ENCODE measurements at places on chromosomes 4 and X.

DNA sequence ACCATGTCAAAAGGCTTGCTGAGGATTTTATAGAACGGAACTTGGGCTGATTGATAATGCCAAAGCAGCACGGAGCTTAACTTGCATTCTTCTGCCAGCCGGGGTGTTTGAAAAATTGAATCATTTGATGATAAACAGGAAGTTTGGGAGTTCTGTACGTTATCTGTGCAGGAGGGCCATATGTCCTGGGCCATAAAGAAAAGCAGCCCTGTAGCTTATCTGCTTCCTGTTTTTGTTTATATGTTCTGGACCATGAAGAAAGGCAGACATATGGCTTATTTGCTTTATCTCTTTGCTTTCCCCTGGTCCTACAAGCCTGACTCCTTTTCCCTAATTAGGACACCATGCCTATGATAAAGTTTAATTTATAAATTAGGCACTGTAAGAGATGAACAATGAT lies 62.4 kb downstream of the HOPX start:
- no peak for DNase-seq

GRCh38 chrX:16431266-16431665 lies 218.7 kb upstream of the S100G start:
- DNase-seq, result no peak

DNA sequence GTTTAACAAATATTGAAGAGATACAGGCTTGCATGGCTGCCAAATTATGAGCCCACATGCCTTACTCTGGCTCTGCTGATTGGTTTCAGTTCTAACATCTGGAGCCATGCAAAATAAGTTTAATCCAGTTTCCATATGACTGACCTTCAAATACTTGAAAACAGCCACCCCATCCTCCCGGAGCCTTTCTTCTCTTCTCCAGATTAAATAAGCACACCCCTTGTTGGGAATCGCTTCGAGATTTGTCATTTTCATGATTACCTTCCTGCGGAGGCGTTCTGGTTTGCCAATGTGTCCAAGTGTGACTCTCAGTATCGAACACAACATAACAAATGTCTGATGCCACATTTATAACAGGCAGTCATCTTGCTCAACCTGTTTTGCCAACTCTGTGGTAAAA lies 101.6 kb upstream of the JADE1 start:
- DNase-seq, result no peak

DNA sequence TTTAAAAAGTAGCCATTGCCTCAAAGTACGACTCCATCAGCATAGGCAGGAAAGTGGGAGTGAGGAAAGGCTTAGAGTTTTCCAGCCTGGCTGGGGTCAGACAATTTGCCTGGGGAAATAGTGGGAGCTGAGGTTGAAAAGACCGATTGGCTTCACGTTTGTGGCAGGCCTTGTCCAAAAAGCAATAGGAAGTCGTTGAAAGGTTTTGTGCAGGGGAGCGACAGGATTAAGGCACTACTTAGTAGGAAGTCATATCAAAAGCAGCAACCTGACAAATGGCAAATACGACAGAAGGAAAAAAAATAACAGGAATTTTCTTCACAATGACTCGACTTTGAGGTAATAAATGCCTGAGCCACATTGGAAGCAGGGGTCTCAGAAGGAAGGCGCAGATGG lies 691 bp upstream of the EREG start:
- no peak for DNase-seq

GRCh38 chr4:141107927-141108326 lies 25.3 kb downstream of the RNF150 start:
- DNase-seq, result no peak

DNA sequence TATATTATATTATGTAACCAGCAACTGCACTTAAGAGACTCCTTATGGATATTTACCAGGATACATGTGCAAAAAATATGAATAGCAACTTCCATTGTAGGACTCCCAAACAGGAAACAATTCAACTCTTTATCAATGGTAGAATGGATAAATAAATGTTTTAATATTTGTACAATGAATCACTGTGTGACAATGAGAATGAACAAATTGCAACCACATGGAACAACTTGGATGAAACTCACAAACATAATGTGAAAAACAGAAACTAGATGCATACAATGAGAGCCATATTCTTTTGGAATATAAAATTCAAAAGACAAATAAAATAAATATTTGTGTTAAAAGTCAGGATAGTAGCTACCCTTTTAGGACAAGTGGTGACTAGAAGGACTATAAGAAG lies 1015.7 kb downstream of the TECRL start:
- no peak for DNase-seq

DNA sequence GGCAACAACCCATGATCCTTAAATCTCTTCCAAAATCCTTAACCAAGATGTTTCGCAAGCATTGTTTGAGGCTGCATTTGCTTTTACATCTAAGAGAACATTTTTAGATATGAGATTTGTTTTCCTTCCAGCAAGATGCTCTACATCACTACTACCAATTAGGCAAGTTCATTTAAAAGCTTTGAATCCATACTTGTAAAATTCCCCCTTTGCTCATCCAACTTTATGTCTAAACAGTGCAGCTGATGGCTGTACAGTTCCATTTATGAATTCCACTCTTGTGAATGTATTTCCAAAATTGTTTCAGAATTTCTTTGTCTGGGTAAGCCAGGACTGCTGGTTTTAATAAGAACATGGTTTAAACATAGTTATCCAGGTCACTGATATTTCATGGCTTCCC lies 31.5 kb downstream of the RAI2 start:
- DNase-seq, result no peak

- DNase-seq, result no peak
These were observed 51.1 kb downstream of the WDFY3 start for GRCh38 chr4:84915396-84915780.

GRCh38 chrX:56728752-56729151 lies 291 bp upstream of the NBDY start:
- no peak for DNase-seq

DNA sequence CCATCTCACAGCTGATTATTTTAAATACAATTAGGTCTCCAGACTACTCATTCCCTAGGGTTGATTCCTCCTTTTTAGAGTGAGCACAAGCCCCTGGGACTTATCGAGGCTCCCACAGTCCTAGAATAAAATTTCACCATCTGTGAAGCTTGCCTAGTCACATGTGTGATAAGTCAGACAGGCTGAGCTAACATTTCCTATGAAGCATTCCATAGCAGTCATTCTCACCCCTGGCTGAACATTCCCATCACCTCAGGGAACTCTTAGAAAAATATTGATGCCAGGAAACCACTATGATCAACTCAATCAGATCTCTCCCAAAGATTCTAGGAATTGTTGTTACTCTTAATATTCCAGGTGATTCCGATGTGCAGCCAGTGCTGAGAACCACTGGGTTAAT lies 37.7 kb downstream of the ARHGEF9 start:
- DNase-seq, result no peak

- DNase-seq, result no peak
These were observed 24.9 kb upstream of the MTM1 start for GRCh38 chrX:150543230-150544155.

- no peak for DNase-seq
These were observed 7.8 kb upstream of the CTAG2 start for GRCh38 chrX:154661170-154661569.

DNA sequence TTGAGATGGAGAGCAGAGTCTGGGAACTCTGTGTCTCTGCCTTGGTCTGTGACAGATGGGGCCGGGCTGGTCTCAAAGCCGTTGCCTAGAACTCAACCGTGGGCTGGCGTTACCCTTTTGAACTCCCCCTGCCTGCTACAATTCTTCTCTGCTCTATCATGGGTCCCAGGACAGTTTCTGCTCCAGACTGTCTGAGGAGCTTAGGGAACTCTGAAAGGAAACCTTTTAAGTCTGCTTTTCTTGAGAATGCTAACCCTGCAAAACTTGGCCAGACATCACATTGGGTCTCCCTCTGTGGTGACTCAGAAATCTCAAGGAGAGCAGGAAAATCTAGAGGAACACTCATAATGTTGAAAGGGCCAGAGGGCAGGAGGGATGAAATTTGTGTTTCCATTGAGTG lies 240.6 kb downstream of the CBR4 start:
- DNase-seq, result no peak

DNA sequence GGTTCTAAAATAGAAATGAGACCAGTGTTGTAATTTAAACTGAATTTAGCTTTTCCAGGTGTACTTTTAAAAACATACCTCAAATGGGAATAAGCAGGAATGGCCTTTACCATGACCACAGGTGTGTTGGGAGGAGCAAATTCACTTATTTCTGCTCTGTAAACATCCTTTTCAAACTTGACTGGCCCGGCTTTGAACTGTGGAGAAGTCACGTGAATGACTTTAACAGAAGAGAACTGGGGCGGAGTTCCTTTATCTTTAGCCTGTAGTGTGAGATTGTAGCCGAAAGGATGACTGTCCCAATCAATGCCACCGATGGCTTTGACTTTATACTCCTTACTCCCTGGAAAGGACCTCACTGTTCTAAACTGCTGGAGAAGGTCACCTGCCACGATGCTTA lies 15.1 kb downstream of the FAT1 start:
- no peak for DNase-seq

DNA sequence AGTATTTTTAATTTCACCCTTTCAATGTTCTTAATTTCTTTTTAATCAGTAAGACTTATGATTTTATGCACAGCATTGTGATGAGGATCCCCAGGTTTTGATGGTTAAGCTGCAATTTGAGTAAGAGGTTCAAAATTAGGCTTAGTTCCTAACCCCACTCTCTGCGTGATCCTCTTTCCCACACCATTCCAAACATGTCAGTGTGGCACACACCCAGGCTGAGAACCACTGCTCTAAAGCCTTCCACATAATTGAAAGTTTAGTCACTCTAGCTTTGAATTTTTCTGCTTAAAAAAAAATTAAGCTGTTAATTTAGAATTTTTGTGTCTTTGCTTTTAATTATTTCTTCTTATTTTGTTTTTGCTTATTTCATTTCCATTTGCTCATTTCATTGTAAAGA lies 68.8 kb upstream of the SLC7A11 start:
- no peak for DNase-seq

GRCh38 chr4:117623326-117623725 lies 411.0 kb upstream of the NDST3 start:
- no peak for DNase-seq

GRCh38 chr4:143397887-143398286 lies 61.2 kb downstream of the GAB1 start:
- DNase-seq, result no peak

DNA sequence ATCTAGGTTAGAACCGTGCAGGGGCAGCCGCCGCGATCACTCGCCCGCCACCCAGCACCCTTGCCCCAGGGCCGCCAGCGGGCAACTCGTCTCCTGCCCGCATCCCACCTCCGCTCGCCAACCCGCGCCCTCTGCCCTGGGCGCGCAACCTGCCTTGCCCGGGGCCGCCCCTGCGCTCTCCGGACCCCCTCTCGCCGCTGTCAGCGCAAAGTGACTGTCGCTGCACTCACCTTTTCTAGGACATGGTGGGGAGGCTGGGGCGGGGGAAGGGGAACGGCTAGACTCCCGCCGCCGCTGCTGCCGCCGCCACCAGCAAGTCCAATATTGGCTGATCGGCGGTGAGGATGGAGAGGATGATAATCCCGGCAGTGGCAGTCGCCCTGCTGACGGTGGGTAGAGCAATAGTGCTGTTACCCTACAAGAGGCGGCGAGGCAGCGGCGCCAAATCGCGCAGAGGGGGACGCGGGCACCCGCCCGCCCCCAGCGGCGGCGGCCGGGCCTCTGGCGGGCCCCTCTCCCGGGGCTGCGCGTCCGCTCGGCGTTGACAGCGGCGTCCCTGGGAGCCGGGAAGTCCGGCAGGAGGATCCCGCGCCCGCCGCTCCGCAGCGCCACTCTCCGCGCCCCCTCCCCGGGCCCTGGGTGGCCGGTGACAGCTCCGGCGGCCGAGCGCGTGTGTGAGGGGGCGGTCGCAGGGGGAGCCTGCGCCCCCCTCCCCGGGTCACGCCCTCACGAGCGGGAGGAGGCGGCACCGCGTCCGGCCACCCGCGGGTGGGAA lies 2.3 kb upstream of the NR3C2 start:
- DNase-seq, result no peak

DNA sequence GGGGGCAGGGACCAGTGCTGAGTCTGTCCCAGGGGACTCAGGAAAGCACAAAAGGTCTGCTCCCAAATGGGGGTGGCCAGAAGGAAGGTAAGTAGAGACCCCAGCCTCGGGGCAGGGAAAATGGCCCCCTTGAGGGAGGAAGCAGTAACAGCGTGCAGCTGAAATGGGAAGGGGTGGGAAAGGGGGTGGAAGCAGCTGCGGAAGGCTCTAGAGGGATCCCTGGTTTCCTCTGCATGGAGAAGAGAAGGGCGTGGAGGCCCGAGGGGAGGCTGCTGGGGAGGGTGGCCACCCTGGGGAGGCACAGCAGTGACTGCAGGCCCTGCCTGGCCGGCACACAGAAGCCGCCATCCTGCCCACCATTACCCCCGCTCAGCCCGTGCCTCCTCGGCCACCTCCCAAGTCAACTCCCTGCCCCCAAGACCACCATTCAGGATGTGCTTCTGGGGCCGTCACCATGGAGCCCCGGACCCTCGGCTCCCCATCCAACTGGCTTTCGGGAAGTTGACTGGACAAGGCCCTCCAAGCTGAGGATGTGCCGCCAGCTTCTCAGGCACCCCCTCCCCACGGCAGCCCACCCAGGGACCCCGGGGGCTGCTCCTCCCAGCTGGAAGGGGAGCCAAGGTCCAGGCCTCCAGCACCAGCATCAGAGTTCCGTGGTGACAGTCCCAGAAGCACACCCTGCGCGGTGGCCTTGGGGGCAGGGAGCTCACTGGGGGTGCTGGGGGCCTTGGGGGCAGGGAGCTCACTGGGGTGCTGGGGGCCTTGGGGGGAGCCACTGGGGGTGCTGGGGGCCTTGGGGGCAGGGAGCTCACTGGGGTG lies 23.6 kb downstream of the CFAP99 start:
- DNase-seq, result no peak

- no peak for DNase-seq
These were observed at the start of gene KIT for GRCh38 chr4:54657551-54658251. TSS of gene KIT (plus strand) at chr4:54657957. CDS start at chr4:54658015, 58 bp downstream.

- no peak for DNase-seq
These were observed 79.9 kb downstream of the TRPC5OS start for GRCh38 chrX:111955901-111956300.

- DNase-seq, result no peak
These were observed 24.3 kb upstream of the DKK2 start for GRCh38 chr4:107060388-107060787.

DNA sequence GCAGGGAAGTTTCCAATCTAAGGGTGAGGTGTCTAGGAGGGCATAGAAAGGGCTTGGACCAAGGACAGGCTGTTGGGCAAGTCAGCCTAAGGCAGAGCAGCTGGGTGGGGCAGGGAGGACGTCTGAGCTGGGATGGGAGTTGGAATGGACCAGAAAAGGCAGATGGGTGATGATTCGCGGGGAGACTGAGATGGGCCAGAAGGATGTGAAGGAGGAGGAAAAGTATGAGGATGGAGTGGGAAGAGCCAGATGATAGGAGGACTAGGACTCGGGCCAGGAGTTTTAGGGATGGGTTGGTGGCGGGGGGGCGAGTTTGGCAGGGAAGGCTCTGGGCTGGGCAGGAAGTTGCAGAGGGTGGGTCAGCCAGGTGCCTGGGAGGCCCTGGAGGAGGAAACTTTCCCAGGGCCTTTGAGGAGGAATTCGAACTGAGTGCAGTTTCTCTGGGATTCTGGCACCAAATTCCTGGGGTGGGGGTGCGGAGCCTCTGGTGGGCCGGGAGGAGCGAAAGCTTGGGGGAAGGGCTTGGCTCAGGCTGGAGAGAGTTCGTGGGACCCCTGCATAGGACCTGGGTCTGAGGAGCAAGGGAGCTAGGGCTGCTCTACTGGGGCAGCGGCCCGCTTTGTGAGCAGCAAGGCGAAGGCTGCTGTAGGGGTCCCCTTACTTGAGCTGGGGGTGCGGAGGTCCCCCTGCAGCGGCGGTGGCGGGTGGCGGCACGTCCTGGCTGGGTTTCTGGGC lies 8.7 kb upstream of the TIMP1 start:
- no peak for DNase-seq
